ENCODE measurements at places on chromosomes 4 and X.

DNA sequence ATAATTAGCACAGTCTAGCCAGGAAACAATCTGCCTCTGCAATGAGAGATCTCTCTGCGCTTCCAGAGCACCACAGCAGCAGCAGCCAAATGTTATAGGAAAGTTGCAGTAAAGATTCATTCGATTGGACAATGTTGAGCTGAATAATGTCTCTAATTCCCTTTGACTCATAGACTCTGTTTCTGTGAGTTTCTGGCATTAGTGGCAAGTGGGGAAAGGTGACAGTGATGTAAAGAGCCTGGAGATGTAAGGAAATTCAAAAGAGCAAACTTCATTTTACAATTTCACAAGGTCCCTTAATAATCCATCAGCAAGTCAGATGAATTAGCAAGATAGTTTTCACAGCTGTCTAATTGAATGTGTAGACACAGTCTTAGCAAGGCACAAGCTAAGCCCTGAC lies 184.4 kb downstream of the VEGFC start:
- DNase-seq = no peak

- DNase-seq = no peak
These were observed 220.3 kb downstream of the PTTG2 start for GRCh38 chr4:38180456-38180855.

GRCh38 chr4:8437281-8437680 lies 3.2 kb downstream of the ACOX3 start:
- no peak for DNase-seq

- no peak for DNase-seq
These were observed 73.3 kb downstream of the CYLC1 start for GRCh38 chrX:83934220-83934619.

- no peak for DNase-seq
These were observed 34.2 kb upstream of the NALF2 start for GRCh38 chrX:69469975-69470374.

DNA sequence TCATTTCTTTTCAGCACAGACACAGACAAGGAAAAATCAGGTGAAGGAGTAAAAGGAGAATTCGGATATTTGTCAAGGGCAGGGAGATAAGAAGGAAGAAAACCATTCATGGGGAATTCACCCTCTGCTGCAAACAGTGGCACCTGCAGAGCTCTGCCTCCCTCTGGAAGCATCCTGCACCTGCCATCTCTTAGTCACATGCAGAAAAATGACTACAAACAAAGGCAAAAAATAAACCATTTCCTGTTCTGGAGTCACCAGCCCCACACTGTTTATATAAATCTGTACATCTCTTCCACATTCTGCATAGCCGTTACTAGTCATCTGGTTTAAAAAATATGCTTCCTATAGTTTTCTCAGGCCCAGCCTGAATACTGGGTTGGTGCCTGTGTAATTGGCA lies 205.3 kb downstream of the ARAP2 start:
- DNase-seq = no peak

- DNase-seq = no peak
These were observed 358.6 kb downstream of the GPM6A start for GRCh38 chr4:175453456-175453855.

DNA sequence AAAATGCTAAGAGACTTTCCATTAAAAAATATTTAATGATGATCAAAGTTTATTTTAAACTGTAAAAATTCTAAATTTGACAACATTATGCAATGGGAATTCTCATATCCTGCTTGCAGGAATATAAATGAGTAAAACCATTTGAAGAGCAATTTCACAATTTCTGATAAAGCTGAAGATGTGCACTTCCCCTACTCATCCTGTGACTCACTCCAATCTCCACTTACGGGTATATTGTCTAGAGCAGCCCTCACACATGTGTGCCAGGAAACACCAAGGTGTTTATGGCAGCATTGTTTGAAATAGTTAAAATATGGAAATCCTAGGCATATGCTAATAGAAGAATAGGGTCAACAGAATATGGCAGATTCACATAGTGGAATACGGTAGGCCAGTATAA lies 158.4 kb downstream of the PDHA2 start:
- no peak for DNase-seq

DNA sequence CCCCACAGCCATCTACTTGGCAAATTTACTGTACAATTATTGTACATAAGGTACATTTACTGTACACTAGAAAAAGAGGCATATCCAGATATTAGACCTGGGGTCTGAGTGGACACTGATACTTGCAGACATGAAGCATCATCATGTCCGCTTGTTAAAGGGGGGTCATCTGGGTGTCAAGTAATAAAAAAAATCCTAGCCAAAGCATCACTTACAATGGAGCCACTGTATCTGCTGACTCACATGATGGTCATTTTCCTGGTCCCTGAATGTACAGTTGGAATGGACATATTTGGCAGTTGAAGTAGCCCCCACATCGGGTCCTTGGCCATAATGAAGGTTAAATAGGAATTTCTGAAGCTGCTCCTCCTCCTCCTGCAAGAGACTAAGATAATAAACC lies 228.8 kb downstream of the THOC2 start:
- DNase-seq = no peak

GRCh38 chr4:94304365-94304971 lies 38.2 kb downstream of the HPGDS start:
- DNase-seq = no peak

DNA sequence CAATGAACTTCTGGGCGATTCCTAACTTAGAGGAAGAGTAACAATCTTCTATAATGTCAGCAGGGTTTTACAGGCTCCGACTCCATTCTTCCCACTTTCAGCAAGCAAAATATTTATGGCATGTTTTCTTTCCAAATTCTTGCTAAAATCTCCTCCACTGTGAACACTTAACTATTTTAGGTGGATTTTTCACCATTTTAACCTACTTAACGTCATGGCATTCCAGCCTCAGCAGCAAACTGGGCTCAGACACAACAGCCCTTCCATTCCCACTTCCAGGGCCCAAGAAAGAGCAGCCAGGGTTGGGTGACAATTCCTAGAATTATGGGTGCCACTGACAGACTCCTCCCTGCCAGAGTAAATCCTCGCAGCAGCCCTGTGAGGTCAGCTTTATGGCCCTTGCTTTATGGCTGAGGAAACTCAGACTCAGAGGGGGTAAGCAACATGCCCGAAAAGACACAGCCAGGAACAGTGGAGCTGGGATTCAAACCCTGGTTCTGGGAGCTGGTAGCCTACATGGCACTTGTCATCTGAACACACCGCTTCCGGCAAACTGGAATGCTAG lies 112.8 kb upstream of the MAP3K15 start:
- DNase-seq = no peak

- DNase-seq = no peak
These were observed 33.4 kb downstream of the ARHGEF6 start for GRCh38 chrX:136747003-136747986.

DNA sequence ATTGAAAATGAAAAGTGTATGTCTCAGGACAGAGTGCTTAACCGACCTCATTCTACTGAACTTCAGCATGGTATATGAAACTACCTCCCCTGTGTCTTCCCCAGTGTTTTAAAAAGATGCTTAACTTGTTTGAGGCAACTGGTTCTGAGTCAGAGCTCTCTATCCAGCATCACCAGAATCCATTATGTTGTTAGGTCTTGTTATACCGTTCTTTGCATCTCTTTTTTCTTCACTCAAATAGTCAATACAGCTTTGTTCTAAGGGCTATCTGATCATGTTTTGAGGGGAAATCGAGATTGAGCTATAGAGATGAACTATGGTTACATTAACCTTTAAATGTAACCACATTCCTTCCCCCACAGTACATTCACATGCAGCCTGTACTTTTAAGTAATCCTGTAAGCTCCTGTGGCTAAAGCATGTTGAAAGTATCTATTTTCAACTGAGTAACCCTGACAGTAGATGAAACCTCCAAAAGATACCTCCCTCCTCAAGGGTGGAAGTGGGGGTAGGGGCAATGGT lies 514.4 kb downstream of the RPA4 start:
- no peak for DNase-seq
